ENCODE measurements at places on chromosomes 2 and 18. TPM values are rescaled to one million over a fixed set of nuclear protein-coding genes. Genes with fewer than 3 reads are reported as not detected.

CFAP65 gene
- total RNA-seq: 0.16 TPM

CROCC2 gene
- total RNA-seq: not detected

RAB27B gene
- 11.1 TPM for total RNA-seq

TXNDC2 gene
- total RNA-seq: 0.12 TPM

RBMS1 gene
- total RNA-seq: 46.0 TPM

POTEE gene
- not detected for total RNA-seq

RDH14 gene
- total RNA-seq: 33.5 TPM

TWIST2 gene
- 8.2 TPM for total RNA-seq

GATA6 gene
- 1.7 TPM for total RNA-seq
